ENCODE measurements at places on chromosomes 5 and 9. TPM values are rescaled to one million over a fixed set of nuclear protein-coding genes. Genes with fewer than 3 reads are reported as not detected.

GRCh38 chr9:131406563-131407436, 12.9 kb downstream of the PRRC2B start:
- peaks cover 64% of the 10 kb centered on the region for H3K4me1 ChIP-seq
- H3K27ac ChIP-seq = peak overlapping the region; percentile 74
- peaks cover 3% of the 10 kb centered on the region for H3K36me3 ChIP-seq
- H3K4me3 ChIP-seq = peak overlapping the region; percentile 44

- no peaks in the 10 kb centered on the region for H3K4me1 ChIP-seq
- H3K36me3 ChIP-seq = no peaks in the 10 kb centered on the region
These were observed 276.7 kb downstream of the CDH10 start for GRCh38 chr5:24368115-24368514.

- H3K27me3 ChIP-seq = no peaks in the 10 kb centered on the region
- no peaks in the 10 kb centered on the region for H3K36me3 ChIP-seq
- H3K4me3 ChIP-seq = no peak overlapping the region
These were observed 391.4 kb downstream of the SH3GL2 start for GRCh38 chr9:17970277-17970676.

DNA sequence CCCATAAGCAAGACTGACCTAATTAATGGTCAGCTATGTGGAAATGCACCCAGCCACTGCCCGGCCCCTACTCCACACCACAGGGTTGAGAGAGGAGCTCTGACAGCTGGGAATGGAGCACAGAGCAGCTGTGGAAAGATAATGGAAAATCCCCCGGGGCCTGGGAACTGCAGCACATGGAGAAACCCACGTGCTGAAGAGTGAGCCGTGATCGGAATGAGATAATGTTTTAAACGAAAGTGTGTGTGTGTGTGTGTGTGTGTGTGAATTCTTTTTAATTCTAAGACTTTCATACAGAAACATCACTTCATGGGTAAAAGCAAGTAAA, 13.1 kb upstream of the SLC12A7 start:
- no peak overlapping the region for H3K27ac ChIP-seq
- no peaks in the 10 kb centered on the region for H3K36me3 ChIP-seq
- H3K27me3 ChIP-seq = no peaks in the 10 kb centered on the region
- H3K4me1 ChIP-seq = no peaks in the 10 kb centered on the region
- no peak for DNase-seq

DNA sequence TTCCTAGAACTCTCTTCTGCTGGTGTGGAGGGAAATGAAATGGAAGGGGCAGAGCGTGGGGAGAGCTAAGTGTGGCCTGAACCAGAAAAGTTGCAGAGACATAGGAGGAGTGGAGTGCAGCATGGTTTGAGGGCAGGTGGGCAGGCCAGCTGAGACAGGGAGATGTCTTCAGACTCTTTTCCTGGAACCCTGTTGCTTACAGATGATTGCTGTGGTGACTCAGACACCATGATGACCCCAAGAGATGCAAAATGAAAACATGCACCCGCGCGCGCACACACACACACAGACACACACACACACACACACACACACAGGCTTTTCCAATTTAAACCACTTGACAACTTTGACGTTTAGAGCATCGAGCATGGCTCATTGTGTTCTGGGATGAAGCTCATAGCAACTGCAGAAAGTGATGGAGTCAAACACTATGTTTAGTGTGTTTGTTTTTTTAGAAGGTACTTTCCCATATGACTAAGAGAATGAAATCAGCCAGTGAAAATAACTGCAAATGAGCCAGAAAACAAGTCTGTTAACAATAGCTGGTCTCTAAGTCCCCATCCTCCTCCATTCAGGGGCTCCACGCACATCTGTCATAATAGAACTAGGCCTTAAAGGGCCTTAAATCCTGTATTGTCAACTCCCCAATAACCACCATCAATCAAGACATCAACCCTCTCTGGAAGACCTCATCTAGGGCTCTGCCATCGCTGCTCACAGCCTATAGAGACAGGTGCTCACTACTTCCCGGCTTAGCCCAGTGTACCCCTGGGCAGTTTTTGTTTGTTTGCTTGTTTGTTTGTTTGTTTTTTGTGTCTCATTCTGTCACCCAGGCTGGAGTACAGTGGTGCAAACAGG, 9.6 kb downstream of the TMOD1 start:
- H3K27ac ChIP-seq = no peak overlapping the region
- DNase-seq = peak; percentile 7
- H3K4me1 ChIP-seq = no peaks in the 10 kb centered on the region
- H3K36me3 ChIP-seq = no peaks in the 10 kb centered on the region

DNA sequence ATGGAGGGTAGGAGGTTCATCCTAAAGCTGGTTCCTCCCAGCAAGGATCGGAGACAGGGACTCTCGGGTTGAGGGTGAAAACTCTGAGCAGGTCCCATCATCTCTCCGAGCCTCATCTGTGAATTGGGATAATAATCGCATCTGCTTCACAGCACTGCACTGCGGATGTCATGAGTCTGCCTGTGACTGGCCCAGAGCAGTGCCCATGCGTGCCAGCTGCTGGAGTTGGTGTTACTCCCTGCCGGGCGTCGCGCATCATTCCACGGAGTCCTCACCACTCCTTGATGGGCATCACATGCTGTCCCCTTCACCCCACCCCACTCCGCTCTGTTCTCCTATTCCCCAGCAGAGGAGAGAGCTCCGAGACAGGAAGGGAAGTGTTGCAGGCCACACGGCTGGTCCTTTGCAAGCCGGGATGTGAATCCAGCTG, 35.1 kb upstream of the ORM1 start:
- DNase-seq = no peak
- H3K27me3 ChIP-seq = no peaks in the 10 kb centered on the region
- H3K4me1 ChIP-seq = peaks cover 20% of the 10 kb centered on the region

GRCh38 chr5:137492331-137492730, 6.8 kb downstream of the SPOCK1 start:
- H3K27ac ChIP-seq = no peak overlapping the region
- no peak overlapping the region for H3K4me3 ChIP-seq
- no peaks in the 10 kb centered on the region for H3K36me3 ChIP-seq
- H3K4me1 ChIP-seq = no peaks in the 10 kb centered on the region
- peaks cover 7% of the 10 kb centered on the region for H3K27me3 ChIP-seq
- no peak for DNase-seq

DNA sequence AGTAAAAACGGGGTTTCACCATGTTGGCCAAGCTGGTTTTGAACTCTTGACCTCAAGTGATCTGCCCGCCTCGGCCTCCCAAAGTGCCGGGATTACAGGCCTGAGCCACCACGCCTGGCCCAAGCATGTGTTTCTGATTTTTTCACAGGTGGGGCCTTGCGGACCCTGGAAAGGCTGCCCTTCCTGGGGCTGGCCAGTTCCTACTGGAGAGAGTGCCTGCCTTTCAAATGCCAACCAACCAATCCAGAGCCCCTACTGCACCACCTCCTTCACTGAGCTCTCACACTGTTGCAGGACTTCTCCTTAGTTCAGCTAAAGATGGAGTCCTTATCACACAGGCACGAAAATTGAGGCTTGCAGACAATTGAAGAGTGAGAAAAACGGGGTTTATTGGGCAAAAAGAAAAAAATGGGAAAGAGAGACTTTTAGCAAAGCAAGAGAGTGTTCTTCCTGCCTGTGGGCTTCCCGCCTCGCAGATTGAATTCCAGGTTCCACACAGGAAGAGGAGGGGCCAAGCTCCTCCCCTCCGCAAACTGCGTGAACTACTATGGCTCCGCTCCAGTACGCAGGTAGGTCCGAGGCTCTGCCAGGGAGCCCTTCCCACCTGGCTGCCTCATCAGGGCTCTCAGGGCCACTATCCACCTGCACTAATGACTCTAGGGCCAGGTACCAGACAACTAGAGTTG, 8.3 kb upstream of the CMBL start:
- H3K4me1 ChIP-seq = no peaks in the 10 kb centered on the region
- no peak overlapping the region for H3K27ac ChIP-seq
- H3K27me3 ChIP-seq = no peaks in the 10 kb centered on the region
- no peak overlapping the region for H3K4me3 ChIP-seq

DNA sequence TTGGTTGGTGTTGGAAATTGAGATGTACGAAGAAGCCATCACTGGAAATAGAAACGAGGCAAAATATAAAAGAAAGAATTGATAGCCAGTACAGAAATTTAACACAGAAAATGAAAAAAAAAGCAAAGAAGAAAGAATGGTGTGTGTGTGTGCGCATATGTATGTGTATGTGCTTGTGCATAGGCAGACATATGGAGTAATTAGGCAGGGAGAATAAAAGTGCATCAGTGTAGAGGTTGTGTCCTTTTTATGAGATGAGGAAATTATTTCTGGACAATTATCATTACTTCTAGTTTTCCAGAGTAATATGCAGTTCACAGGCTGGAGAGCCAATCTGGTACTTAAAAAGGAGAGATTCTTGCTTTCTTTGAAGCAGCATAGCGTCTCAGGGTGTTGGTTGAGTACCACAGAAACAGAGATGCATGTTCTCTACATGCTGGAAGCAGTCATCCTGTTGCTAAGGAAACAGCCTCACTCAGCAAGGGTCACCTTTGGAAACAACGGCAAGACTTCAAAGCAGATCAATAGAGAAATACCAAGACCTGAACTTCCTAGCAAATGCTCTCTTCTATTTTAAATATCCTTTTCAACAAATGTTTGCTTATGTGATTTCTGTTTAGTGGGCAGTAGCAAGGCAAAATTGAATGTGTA, 172.7 kb downstream of the TAF11L14 start:
- DNase-seq = no peak
- no peaks in the 10 kb centered on the region for H3K36me3 ChIP-seq
- no peaks in the 10 kb centered on the region for H3K27me3 ChIP-seq
- no peaks in the 10 kb centered on the region for H3K4me1 ChIP-seq

GRCh38 chr9:5543875-5544702, 33.8 kb downstream of the PDCD1LG2 start:
- no peaks in the 10 kb centered on the region for H3K27me3 ChIP-seq
- no peak for DNase-seq
- H3K27ac ChIP-seq = no peak overlapping the region
- H3K4me3 ChIP-seq = no peak overlapping the region

GRCh38 chr9:129276486-129277230, 98.6 kb upstream of the IER5L start:
- no peaks in the 10 kb centered on the region for H3K27me3 ChIP-seq
- H3K4me1 ChIP-seq = no peaks in the 10 kb centered on the region

DNA sequence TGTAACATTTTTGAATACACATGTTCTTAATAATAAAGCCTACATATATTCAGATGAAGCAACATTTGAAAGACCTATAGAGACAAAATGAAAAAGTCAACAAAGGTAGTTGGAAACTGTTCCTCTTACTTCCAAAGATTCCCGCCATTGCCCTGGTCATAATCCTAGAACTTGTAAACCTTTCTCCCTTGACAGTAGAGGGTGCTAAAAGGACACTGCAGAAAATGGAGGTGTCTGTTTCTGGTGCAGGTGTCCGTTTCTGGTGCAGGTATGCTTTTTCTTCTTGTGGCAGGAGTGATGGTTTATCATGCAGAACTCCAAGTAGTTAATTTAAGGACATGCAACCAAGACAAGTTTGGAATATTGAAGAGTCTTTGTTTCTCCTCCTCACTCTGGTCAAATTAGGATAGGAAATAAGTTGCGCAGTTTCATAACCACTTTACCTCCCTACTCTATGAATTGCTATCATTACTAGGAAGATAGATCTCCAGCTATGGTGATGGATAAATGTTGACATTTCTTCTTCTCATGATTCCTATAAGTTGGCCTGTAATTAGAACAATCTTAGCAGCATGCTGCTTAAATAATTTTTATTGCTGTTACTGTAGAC, 56.0 kb upstream of the FAM174A start:
- H3K27me3 ChIP-seq = no peaks in the 10 kb centered on the region
- no peak for DNase-seq
- H3K27ac ChIP-seq = no peak overlapping the region
- no peaks in the 10 kb centered on the region for H3K36me3 ChIP-seq
- no peaks in the 10 kb centered on the region for H3K4me1 ChIP-seq

GRCh38 chr9:19640014-19640413, 148.8 kb downstream of the SLC24A2 start:
- H3K27ac ChIP-seq = no peak overlapping the region
- no peak overlapping the region for H3K4me3 ChIP-seq
- no peaks in the 10 kb centered on the region for H3K27me3 ChIP-seq

- H3K4me1 ChIP-seq = peaks cover 7% of the 10 kb centered on the region
- no peaks in the 10 kb centered on the region for H3K36me3 ChIP-seq
These were observed 5.0 kb downstream of the IL7R start for GRCh38 chr5:35861718-35862117.

DNA sequence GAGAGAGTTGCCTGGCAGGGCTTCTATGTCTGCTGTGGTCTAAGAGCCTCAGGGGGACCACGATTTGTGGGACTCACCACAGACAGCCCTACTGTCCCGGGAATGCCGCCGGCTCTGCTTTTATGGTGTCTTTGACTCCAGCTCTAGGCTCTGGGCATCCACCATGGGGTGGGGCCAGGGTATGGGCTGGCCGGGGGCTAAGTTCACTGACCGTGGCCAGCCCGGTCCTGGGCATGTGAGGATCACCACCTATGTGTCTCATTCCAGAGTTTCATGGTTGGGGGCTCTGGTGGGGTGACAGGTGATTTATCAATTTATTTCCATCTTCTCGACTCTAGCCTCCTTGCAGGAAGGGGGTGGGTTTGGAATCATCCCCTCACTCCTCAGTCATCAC, 139.4 kb downstream of the GADD45G start:
- H3K4me3 ChIP-seq = no peak overlapping the region
- H3K4me1 ChIP-seq = no peaks in the 10 kb centered on the region
- no peaks in the 10 kb centered on the region for H3K27me3 ChIP-seq

DNA sequence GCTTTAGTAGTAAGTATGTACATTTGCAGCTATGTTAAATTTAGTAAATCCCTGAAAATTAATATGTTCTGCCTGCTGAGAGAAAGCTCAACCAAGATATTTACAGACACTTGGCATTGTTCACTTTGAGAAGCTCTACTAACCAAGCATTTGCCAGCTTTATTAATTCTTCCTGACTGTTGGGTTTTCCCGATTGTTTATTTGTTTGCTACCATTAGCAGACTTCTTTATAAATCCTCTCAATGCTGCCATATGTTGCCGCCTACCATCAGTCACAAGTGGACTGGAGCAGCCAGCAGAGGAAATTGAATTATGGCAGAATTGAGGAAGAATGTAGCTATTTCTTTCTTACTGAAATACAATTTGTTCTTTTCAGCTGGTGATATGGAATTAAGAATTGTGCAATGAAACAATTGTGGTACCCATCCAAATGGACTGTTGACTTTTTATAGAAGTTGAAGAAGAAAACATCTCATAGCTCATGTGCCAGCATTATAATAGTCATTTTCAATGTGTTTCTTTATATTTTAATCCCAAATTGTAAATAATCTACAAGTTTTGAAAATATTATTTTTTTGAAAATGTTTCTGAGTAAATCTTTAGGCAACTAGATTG, 588.7 kb upstream of the CDH6 start:
- H3K36me3 ChIP-seq = no peaks in the 10 kb centered on the region
- H3K4me1 ChIP-seq = no peaks in the 10 kb centered on the region
- H3K27me3 ChIP-seq = no peaks in the 10 kb centered on the region
- no peak overlapping the region for H3K27ac ChIP-seq

SLC36A2 gene
- polyA plus RNA-seq = 0.30 TPM

SPATA31C1 gene
- polyA plus RNA-seq = 0.19 TPM

FOXD4L6 gene
- polyA plus RNA-seq = not detected

ANKRA2 gene
- 7.0 TPM for polyA plus RNA-seq

SLC34A3 gene
- 0.06 TPM for polyA plus RNA-seq

SLC35D2 gene
- polyA plus RNA-seq = 7.0 TPM

SLC45A2 gene
- not detected for polyA plus RNA-seq

SOX30 gene
- polyA plus RNA-seq = 0.35 TPM

ERGIC1 gene
- 106 TPM for polyA plus RNA-seq

KCNN2 gene
- polyA plus RNA-seq = 13.1 TPM

LECT2 gene
- polyA plus RNA-seq = not detected

ASB6 gene
- polyA plus RNA-seq = 19.7 TPM

LRRC19 gene
- not detected for polyA plus RNA-seq

POLK gene
- polyA plus RNA-seq = 2.0 TPM

Data from H1 (cell line).